ENCODE measurements at places on chromosomes 1 and 21.

DNA sequence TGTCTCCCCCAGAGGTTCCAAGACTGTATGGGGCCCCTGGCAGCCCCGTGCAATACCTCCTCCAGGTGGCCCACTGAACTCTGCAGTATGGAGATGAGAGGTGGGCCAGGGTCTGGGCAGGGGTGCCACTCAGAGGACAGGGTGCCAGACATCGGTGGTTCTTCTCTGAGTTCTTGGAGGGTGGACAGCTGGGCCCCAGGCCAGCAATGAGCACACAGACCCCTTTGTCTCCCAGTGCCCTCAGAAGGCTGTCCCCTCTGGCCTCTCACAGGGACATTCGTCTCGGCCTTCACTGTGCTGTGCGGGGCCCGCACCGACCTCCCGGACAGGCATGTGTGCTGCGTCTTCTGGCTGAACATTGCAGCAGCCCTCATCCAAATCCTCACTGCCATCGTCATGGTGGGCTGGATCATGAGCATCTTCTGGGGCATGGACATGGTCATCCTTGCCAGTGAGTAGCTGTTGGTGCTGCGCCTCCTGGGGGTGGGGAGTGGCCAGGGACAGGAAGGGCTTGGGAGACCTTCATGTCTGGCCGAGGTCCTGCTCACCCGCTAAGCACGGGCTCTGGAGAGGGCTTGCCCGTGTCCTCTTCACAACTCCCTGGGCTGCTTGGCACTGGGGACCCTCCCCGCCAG is 48.1 kb downstream of the STUM start:
- no peak for DNase-seq

- no peak for DNase-seq
These were observed 56.3 kb upstream of the SLC25A33 start for GRCh38 chr1:9482816-9483572.

DNA sequence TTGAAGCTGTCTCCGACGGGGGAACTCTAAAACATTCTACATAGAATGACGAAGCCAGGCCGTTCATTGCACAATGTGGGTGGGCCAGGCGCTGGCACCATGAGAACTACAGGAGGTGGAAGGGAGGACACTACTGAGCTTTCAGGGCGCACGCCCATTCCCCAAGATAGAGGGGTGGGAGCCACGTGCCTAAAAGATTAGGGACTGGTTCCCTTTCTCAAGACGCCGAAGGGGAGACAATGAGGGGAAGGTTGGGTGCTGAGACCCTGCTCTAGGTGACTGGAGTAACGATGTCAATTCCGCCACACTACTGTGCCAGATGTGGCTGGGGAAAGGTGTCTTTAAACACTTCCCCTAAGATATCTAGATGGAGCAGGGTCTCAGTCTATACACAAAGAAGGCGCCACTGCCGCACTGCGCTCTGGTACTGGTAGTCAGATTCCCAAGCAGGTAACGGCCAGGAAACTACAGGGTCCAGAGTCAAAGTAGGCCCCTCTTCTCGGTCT is 782 bp downstream of the CSDE1 start:
- DNase-seq: peak; percentile 57

DNA sequence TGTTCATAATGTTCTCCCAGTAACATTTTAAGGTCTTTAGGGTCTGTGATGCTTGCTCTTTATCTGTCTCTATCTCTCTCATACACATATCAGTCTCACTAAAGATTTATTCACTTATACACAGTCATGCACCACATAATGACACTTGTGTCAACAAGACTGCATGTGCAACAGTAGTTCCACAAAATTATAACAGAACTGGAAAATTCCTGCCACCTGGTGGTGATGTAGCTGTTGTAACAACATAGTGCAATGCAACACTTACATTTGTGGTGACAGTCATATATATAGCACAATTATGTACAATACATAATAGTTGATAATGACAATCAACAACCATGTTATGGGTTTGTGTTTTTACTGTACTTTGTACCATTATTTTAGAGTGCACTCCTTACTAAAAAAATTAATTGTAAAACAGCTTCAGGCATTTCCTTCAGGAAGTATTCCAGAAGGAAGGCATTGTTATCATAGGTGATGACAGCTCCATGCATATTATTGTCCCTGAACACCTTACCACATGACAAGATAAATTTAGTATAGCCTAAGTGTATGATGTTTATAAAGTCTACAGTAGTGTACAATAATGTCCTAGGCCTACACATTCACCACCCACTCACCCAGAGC is 8.1 kb downstream of the TDRD5 start:
- DNase-seq: no peak

DNA sequence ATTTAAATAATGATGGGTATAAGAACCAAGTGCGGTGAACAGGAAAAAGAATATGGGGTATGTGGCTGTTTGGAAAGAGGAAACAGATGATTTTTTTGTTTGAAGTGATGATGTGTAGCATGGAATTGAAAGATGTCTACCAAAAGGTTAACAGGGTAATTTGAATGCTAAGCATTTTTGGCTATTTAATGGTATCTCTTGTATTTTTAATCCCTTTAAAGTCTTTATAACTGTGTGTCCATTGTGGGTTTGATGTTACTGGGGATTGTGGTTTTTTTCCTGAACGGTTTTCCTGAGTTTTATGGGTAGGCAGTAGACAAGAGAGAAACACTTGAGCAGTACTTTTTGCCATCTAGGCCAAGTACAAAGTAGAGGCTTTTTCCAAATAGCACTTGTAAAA is 63.2 kb downstream of the PRDM2 start:
- no peak for DNase-seq

GRCh38 chr1:61081686-61082310 is 563 bp upstream of the NFIA start:
- DNase-seq: peak; percentile 53

GRCh38 chr1:155984341-155984740 is 6.0 kb upstream of the ARHGEF2 start:
- DNase-seq: no peak

DNA sequence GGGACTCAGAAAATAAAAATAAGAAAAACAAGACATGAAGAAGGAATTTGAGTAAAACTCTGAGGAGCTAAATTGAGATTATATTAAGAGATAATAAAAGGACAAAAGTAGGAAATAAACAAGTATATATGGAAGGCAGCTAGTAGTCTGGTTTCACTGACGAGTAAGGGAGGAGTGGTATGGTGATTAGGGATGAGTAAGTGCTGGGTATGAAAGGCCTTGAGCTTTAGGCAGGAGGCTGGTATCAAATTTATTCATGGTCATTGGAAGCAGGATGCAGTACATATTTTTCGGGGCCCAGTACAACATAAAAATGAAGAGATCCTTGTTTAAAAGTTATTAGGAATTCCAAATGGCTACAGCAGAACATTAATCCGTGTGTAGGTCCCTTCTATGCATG is 789.7 kb upstream of the PRMT6 start:
- DNase-seq: no peak

DNA sequence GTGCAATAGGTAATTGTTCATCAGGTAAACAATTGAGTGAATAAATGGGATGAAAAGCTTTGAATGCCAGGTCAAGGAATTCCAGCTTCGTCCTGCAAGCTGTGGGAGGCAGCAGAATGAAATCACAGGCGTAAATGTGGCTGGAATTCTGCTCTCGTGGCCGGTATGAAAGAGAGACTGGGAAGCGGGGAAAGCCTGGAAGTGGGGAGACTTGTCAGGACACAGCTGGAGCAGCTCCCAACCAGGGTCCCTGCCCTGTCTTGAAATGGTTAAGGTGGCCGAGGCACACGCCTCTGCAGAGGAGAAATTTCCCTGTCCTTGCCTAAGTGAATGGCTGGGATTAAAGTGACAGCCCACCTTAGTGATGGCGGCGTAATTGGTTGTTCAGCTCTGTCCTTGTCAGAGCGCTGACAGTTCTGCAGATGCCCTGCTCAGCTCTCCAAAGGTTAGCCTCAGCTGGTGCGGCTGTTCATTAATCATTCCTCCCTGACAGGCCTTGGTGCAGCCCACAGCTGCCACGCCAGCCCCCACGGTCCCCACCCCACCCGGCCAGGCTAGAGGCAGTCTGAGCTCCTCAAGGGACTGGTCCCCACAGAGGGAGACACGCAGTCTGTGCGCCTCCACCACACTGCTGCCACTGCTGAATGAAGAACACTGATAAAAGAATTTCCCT is 398.3 kb upstream of the POU3F1 start:
- DNase-seq: no peak

DNA sequence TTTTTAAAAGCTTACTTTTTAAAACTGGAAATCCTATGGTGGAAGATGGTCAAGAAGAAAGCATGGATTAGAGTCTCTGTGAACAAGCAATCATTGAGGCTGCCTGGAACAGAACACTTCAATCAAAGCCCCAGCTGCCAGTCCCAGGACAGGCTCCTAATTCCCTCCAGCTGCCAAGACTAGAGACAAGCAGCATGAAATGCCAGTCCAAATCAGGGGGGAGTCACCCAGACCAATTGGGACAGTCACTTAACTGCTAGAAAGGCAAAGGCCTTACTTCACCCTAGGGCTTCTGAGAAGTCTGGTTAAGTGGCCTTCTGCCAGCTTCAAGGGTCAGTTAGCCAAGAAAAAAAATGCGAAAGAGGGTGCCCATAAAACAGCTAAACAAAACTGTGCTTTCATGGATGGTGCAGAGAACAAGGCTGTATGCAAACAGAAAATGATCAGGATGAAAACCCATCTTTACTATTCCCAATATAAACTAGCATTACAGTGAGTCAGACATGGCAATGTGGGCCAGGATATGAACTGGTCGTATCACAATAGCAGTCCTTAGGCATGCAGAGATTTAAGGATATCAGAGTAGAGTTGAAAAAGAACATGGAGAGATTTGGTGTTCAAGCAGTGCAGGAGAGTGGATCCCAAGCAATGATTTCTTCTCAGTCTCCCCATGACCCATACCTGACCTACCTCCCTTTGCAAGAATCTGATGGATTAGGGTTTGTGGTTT is 31.0 kb upstream of the MAN1A2 start:
- no peak for DNase-seq

GRCh38 chr1:1281533-1282321 is 1.5 kb downstream of the SCNN1D start:
- no peak for DNase-seq

DNA sequence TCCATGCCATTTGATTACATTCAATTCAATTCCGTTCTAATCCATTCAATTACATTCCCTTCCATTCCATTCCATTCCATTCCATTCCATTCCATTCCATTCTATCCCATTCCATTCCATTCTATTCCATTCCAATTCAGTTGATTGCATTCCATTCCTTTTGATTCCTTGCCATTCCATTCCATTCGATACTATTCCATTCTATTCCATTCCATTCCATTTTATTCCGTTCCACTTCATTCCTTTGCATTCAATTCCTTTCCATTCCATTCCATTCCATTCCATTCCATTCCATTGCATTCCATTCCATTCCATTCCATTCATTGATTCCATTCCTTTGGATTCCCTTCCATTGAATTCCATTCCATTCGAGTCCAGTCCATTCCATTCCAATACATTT is 2574.0 kb upstream of the TPTE start:
- no peak for DNase-seq

GRCh38 chr1:107683683-107684082 is 281.3 kb downstream of the VAV3 start:
- DNase-seq: no peak

DNA sequence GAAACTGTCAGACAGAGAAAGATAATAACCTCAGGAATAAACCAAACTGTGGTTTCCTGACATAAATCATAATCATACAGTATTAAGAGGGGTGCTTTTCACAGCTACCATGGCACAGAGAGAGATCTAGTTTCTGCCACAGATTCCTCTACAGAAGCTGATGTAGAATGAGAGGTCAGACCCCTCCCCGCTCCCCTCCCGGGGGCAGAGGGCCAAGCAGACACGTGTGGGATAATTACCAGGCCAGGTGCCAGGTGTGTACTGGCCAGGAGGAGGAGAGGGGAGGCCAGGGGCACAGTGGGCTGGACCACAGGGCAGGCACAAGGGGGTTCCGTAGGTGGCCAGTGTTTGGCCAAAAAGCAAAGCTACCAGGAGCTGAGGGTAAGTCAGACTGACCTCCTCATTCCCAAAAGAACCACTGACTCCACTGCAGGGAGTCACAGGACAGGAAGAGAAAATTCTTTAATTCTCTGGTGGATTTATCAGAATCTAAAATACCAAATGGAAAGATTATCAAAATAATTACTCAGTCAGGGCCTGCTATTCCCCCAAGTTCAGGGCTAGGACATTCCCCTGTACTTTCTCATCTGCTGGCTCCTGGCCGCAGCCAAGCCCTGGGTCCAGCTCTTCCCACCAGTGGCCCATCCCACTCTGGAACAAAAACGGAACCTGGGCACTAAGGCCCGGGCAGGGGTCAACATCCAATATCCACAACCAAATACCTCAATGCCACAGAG is 30.0 kb downstream of the C2CD2 start:
- DNase-seq: no peak

- no peak for DNase-seq
These were observed 11.9 kb upstream of the COL18A1 start for GRCh38 chr21:45393021-45393420.

- DNase-seq: peak; percentile 87
These were observed 19.5 kb downstream of the TEX35 start for GRCh38 chr1:178532392-178532791.

DNA sequence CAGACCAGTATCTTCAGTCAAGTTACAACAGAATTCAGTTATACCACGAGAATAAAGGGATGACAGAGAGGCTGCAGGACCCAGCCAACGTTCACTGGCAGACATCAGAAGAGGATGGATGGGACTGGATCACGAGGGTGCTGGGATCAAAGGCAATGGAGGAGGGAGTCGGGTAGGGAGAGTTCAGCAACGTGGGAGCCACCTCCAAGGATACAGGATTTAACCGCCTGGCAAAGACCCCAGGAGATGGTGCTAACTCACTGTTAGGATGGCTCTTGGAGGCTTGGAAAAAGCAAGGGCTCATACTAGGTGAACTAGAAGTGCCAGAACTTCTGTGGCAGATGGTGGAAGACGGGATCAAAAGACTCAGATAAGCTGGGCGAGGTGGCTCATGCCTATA is 99.1 kb upstream of the DISP3 start:
- DNase-seq: no peak

- DNase-seq: no peak
These were observed 27.3 kb downstream of the KIAA2013 start for GRCh38 chr1:11898831-11899467.

DNA sequence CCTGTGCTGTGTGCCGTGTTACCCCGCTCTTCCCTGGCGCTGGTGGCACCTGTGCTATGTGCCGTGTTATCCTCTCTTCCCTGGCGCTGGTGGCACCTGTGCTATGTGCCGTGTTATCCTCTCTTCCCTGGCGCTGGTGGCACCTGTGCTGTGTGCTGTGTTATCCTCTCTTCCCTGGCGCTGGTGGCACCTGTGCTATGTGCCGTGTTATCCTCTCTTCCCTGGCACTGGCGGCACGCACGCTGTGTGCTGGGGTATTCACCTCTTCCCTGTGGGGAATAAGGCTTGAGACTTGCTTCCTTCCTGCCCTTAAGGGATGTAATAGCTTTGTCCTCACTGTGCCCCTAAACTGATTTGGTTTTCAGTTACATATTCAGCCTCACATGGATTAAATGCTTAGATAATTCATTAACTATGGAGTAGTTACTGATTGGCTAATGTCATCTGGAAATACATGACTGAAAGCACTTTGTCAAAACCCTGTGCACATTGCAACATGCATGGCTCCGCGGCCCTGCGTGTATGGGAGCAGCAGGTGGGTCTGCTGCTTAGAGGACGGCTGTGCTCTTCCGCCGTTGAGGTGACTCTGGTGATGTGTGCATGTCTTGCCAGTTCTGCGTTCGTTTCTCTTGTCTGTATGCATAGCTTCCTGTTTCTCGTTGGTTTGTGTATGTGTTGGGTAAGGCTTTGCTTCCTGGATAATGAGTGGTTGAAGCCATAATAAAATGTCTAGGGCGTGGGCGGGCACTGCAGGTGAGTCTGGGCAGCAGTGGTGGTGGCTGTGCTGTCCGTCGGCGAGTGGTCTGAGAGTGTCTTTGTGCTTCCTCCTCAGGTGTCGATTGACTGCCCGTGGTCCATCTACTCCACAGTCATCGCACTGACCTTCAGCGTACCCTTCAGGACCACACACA is 17.9 kb upstream of the PWP2 start:
- DNase-seq: peak; percentile 39

Measured in ureter (tissue), 1 donor.